Stimulated activated CD8-positive, alpha-beta memory T cell treated with anti-CD3 and anti-CD28 coated beads, Interleukin-7, amount 100 ng/mL, for 1 hour (primary cell): ENCODE measurements at places on chromosomes 6 and 20.

GRCh38 chr20:35312318-35312717 lies 20.1 kb upstream of the FAM83C start:
- DNase-seq: no peak

- DNase-seq: no peak
These were observed 81.7 kb downstream of the CDH22 start for GRCh38 chr20:46226602-46227001.

GRCh38 chr6:54588176-54588575 lies 258.4 kb upstream of the FAM83B start:
- DNase-seq: no peak

DNA sequence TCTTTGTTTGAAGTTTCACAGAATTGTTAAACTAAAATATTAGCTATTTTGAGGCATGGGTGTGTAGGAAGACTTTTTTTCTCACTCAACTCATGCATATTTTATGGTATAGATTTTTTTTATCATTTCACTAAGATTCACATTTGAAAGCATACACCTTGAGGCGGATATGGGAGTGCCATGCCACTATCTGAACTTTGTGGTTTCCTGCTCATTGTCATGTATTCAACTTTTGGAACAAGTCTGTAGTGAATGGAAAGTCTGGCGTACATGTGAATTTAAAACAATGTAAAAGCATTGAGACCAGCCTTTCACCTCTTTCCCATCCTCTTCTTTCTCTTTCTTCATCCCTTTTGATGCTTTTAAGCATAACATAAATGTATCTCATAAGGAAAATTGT lies 147.9 kb downstream of the TPBG start:
- no peak for DNase-seq

DNA sequence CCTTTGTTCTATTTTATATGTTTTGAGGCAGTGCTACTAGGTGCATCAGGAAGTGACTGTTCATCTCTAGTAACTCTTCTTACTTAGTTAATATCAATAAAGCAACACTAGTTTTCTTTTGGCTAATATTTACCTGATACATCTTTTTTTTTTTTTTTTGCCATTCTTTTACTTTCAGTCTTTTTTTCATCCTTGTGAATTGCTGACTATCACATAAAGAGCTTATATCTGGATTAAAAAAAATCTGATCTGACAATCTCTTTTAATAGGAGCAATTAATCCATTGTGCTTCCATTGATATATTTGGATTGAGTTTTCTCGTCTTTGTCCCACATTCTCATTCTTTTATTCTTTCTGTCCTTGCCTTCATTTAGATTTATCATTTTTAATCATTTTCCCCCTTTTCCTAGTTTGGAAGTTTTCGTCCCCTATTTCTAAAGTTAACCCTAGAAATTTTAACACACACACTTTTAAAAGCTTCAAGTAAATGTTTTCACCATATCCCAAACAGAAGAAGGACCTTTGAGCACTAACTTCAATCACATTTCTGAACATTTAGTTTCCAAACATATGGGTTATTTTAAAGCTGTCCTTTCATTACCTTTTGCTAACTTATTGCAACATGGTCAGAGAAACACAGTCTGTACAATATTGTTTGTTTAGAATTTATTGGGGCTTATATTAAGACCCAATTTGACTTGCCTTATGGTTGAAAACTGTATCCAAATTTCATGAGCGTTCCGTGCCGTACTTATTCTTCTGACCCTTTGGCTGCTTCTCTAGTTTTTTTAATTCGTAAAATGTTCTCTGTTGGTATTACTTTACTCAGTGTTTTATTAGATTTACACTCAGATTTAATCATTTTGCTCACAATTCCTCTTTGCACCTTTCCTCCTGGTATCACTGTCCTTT lies 63.0 kb downstream of the SYCP2L start:
- DNase-seq: no peak

GRCh38 chr20:52103335-52103912 lies 88.2 kb downstream of the ZFP64 start:
- no peak for DNase-seq

GRCh38 chr6:108782179-108783041 lies 65.8 kb upstream of the ARMC2 start:
- DNase-seq: peak; percentile 41

- no peak for DNase-seq
These were observed 290.2 kb downstream of the BTBD3 start for GRCh38 chr20:12207875-12208274.

- no peak for DNase-seq
These were observed 3.4 kb downstream of the OXT start for GRCh38 chr20:3074812-3075211.

DNA sequence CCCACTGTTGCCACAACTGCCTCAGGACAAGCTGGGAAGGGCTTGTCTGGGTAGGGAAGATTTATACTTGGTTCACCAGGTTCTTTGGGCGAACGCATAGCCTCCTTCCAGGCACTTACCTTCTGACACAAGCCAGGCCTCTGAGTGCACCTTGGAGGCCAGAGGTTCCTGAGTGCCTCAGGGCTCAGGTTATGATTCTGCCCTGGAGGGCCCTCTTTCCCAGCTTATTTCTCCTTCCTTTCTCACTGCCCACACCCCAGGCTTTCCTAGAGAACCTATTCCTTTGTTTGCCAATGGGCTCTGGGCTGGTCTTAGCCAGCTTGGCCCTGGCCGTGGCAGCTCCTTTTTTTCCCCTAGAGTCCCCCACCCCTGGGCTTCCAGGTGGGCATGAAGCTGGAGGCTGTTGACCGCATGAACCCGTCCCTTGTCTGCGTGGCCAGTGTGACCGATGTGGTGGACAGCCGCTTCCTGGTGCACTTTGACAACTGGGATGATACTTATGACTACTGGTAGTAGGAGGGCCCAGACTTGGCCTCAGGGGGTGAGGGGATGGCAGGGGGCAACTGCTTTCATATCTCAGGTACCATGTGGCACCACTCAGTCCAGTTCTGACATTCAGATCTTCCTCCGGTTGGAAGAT lies 25.0 kb downstream of the L3MBTL1 start:
- no peak for DNase-seq

- DNase-seq: no peak
These were observed 313.0 kb upstream of the DEFB112 start for GRCh38 chr6:50362706-50363105.

DNA sequence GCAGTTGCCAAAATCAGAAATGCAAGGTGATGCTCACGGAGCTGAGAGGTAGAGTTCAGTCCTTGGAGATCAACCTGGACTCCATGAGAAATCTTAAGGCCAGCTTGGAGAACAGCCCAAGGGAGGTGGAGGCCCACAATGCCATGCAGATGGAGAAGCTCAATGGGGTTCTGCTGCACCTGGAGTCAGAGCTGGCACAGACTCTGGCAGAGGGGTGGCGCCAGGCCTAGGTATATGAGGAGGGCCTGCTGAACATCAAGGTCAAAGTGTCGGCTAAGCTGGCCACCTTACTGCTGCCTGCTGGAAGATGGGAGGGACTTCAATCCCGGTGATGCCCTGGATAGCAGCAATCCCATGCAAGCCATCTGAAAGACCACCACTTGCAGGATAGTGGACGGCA lies 23.9 kb upstream of the FUT9 start:
- DNase-seq: no peak

GRCh38 chr20:37737826-37738420 lies 44.1 kb downstream of the CTNNBL1 start:
- no peak for DNase-seq

GRCh38 chr20:45905505-45906079 lies 6.4 kb downstream of the PLTP start:
- no peak for DNase-seq

- DNase-seq: no peak
These were observed 7.3 kb downstream of the DLGAP4 start for GRCh38 chr20:36313476-36313875.

DNA sequence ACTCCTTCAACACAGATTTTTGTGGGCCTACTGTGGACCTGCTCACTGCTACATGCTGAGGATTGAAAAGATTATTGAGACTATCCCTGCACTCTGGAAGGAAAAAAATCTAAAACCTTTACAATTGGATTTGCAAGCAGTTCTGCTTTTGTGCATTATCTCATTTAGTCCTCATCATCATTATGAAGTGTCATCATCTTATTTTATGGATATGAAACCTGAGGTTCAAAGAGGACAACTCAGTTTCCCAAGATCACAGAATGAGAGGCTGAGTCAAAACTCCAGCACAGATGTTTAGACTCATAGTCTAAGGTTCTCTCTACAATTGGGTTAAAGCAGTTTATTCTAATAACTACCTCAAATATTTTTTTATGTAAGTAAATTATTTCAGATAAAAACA lies 160.2 kb upstream of the MARCKS start:
- no peak for DNase-seq

- DNase-seq: no peak
These were observed 3.2 kb upstream of the APCDD1L start for GRCh38 chr20:58518387-58518786.

DNA sequence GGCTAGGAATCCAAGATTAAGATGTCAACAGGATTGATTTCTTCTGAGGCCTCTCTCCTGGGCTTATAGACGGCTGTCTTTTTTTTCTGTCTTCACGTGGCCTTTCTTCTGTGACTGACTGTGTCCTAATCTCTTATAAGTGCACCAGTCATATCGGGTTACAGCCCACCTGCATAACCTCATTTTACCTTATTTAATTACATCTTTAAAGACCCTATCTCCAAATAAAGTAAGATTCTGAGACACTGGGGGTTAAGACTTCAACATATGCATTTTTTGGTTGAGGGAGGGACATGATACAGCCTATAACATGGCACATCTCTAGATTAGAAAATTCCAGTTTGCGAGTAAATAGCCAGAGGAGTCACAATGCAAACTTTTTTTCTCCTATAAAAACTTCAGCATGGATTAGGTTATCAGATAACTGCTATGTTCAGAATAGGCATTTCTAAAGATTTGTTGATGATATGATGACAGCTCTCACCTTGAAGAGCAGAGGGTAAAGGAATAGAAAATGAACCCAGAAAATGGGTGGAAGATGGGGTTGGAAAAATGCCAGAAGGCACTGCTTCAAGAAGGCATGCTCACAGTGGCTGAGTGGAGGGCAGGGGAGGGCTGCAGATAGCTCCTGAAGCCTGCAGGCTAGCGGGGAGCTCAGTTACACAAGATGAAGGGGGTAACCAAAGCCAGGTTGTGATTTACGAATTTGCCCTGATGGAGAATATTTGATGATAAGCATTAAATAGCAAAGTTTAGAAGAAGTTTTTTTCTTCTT lies 8.7 kb upstream of the PDE7B start:
- no peak for DNase-seq

- DNase-seq: no peak
These were observed 9.8 kb downstream of the VEGFA start for GRCh38 chr6:43779852-43780236.

- no peak for DNase-seq
These were observed 130.4 kb downstream of the OLIG3 start for GRCh38 chr6:137363805-137364138.

- no peak for DNase-seq
These were observed 42.8 kb downstream of the GPR6 start for GRCh38 chr6:110020888-110021287.

DNA sequence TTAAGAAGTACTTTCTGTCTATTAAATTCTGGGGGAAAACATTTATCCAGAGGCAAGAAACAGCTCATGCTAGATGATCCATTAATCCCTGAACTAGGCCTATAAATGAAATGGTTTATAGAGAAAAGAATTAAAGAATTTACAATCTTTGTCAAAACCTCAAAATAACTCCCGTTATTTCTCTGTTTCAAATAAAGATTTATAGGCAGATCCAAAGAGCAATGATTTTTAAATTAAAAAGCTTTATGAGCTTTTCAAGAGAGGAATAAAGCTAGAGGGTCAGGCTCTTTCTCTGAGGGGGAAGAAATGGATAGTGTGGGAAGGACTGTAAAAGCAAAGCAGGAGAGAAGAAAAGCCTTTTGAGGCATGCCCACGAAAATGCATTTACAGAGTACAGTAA lies 82.5 kb upstream of the OGFRL1 start:
- DNase-seq: no peak

DNA sequence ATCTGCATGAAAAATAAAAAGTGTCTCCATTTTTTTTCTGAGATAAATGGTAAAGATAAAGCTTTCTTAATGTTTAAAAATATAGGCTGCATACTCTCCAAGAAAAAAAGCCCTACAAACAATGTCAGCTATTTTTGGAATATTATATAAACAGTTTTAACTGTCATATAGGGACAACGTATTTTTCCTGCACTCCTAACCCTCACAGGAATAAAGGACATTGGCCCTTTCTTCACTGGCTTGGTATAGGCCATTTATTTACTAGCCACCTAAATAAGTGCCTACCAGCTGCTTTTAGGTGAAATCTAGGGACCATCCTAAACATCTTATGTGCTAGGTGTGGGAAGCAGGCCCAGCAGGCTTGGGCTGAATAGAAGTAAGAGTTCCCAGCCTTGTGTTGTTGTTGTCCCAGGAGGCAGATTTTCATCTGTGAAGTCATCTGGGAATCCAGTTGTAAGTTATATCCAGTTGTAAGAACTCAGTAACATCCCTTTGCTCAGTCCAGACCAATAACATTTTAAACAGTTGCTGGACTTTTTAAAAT lies 21.3 kb downstream of the FOXO3 start:
- DNase-seq: no peak

DNA sequence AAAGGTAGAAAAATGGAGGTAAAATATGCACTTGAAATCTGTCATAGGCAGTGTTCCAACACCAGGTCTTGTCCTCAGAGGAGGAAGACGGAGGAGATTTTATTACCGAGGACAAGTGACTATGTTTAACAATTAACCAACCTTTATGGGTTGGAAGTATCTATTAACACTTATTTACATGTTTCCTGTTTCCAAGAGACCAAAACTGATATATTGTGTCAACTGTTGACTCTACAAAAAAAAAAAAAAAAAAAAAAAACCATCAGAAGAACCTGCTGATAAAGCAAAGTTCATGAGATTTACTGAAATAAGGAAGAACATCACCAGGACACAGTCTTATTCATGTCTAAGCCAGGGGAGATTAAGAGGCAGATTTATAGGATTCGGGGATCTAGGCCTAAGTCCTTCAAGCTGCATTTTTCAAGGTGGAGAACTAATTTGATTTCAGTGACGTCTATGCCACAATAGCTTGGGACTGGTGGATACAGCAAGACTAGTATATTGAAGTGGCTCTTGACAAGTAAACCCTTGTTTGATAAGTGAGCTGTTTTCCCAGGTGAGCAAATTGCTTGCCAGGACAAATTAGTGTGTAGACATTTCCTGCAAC lies 126.6 kb upstream of the NAA20 start:
- no peak for DNase-seq

GRCh38 chr6:18413381-18413780 lies 26.2 kb downstream of the RNF144B start:
- no peak for DNase-seq

DNA sequence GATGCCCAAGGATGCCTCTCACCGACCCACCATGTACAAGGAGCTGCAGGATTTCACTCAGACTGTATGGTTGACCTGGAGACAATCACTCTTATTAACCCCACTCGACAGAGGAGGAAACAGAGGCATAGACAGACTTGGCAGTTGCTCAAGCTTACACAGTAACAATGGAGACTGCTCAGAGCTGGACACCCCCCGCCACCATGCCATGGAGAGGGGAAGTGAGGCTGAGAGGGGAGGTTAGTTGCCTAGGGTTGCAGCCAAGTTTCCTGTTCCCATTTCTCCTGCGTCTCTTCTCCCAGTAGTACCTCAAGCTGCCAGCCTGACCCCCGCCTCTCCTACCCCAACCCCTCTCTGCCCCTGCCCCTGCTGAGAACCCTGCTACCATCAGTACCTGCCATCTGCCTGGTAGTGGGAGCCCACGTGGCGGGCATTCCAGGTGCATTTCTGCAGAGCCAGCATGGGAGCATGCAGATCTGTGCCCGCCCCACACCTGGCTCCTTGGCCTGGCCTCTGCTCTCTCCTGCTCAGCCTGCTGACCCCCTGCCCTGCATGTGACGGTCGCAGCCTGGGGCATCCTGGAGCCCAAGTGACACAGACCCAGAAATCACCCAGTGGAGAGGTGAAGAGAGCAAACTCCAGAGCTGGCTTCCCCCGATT lies 157.7 kb downstream of the PREX1 start:
- no peak for DNase-seq
